Activated CD4-positive, alpha-beta T cell treated with anti-CD3 and anti-CD28 coated beads for 48 hours (primary cell): ENCODE measurements at places on chromosomes 5 and 9.
A peak's percentile ranks its signal among the peaks of the same experiment; 100 is the strongest.

GRCh38 chr5:172835290-172835993 lies 1.4 kb downstream of the ERGIC1 start:
- no peak for DNase-seq

GRCh38 chr5:141714542-141715310 lies 32.7 kb upstream of the ARAP3 start:
- DNase-seq = no peak

GRCh38 chr9:82010711-82011110 lies 22.1 kb downstream of the SPATA31D1 start:
- no peak for DNase-seq

- DNase-seq = peak; percentile 62
Observed at GRCh38 chr5:157575381-157576020, at the start of gene ADAM19. TSS of gene ADAM19 (minus strand) at chr5:157575775. CDS start at chr5:157575696, 79 bp downstream.

DNA sequence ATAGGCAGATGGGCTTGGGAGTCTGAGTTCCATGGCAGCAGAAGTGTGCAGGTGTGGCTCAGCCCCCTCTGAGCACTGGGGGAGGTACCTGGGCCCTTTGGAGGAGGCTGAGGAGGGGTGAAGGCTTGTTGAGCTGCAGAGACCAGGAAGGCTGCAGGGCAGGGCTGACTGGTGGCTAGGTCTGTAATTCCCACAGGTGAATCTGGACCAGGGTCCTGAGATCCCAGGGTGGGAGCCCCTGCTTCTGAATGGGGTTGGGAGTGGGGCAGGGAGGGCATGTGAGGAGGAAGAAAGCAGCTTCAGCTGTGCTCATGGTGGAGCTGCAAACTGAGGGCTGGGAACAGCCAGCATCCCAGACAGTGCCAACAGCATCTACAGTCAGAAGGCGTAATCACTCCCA lies 111.1 kb downstream of the CACNA1B start:
- no peak for DNase-seq

DNA sequence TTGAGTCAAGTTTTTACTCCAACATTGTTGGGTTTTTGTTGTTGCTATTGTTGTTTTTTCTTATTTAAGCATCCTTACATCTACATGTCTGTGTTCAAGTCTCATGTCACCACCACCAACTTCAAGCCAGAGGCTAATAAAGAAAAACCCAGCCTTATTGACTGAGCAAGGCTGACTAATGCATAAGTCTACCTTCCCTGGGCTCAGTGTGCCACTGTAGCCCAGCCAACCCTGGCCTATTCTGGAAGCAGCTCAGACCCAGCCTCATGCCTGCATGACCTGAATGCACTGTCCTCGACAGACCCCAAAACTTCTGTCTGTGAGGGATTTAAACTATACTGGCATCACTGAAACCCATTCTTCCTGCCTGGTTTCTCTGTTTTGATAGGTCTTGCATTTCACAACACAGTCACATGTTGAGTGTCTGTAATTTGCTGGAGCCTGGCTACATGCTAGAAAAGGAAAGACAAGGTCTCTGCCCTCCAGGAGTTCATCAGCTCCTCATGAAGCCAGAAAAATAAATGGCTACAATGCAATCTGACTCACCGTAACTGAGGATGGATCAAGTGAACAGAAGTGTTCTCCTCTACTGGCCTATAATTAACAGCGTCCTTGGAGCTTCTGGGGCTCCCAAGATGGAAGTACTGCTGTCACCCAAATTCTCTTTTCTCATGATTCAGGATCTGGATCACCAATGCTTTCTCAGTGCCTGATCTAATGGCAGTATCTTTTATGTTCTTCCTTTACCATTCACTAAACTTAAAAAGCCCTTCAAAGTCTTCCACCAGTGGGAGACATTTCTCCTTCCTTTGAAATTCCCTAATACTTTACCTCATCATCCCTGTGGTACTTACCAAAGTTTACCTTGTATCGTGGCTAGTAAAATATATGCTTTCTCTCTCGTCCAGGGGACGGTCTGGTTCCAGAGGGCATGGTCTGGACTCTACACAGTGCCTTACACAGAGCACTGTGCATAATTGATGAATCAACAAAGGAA lies 103.9 kb upstream of the IFNE start:
- no peak for DNase-seq

- DNase-seq = no peak
Observed at GRCh38 chr5:88094403-88094802, 174.2 kb downstream of the TMEM161B start.

GRCh38 chr5:150082889-150083288 lies 3.5 kb downstream of the CSF1R start:
- DNase-seq = no peak

DNA sequence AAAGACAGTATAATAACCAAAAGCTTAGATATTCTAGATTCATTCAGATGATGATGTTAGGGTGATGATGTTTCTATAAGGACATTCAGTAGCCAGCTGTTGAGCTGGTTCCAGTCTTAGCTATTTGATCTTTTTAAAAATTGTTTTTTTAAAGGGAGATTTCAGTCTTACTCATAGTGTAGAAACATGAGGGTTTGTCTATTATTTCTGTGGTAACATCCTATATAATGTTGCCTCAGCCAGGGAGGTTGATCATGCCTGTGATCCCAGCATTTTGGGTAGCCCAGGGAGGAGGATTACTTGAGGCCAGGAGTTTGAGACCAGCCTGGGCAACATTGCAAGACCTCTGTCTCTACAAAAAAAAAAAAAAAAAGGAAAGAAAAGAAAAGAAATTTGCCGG lies 167.8 kb downstream of the DOCK2 start:
- no peak for DNase-seq

DNA sequence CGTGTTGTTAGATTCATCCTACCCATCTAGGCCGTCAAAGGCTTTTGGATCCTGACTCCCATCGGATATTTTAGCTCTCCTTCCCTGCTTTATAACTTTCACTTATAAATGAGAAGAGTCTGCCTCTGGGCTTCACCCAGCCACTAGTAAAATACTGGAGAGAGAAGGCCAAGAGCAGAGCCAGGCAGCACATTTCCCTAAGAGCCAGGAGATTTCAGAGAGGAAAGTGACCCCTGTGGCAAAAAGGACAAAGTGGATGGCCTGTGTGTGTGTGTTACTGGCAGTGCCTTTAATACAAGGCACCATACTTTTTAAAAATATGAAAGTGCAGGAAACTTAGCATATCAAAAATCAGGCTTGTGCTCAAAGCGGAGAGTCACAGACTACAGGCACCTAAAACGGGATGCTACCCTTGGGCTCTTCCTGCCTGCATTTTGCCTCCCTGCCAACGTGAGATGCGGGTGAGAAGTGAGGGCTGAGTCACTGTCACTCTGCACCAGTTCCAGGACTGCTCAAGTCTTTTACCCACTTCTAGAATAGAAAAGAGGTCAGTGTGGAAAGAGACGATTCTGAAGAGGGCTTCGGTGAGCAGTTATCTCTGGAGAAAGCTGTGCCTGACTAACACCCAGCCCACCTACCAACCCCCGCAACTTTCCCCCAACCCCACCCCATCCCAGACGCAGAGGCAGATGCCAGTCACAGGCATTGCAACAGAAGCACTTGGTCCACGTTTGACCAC lies 15.9 kb downstream of the NFIL3 start:
- DNase-seq = no peak

DNA sequence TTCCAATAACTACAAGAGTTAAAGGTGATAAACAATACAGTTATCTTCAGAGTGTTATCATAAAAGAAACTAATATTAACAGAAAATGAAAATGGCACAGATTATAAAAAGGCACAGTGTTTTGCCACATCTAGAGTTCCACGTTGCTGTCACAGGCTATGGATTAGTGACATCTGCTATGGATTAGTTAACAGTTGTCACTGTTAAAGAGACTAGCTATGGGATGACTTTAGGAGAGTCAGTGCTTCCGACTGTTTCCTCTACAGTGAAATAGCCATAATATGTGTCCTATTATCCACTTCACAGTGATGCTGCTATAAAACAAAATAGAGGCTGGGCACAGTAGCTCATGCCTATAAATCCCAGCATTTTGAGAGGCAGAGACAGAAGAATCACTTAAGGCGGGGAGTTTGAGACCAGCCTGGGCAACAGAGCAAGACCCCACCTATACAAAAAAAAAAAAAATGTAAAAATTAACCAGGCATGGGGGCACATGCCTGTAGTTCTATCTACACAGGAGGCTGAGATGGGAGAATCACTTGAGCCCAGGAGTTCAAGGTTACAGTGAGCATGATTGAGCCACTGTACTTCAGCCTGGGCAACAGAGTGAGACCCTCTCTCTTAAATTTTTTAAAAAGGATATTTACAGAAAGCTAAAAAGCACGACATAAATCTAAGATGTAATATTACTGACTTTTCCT lies 19.7 kb downstream of the MAPKAP1 start:
- no peak for DNase-seq

GRCh38 chr9:130793589-130793988 lies 41.5 kb upstream of the ABL1 start:
- no peak for DNase-seq

DNA sequence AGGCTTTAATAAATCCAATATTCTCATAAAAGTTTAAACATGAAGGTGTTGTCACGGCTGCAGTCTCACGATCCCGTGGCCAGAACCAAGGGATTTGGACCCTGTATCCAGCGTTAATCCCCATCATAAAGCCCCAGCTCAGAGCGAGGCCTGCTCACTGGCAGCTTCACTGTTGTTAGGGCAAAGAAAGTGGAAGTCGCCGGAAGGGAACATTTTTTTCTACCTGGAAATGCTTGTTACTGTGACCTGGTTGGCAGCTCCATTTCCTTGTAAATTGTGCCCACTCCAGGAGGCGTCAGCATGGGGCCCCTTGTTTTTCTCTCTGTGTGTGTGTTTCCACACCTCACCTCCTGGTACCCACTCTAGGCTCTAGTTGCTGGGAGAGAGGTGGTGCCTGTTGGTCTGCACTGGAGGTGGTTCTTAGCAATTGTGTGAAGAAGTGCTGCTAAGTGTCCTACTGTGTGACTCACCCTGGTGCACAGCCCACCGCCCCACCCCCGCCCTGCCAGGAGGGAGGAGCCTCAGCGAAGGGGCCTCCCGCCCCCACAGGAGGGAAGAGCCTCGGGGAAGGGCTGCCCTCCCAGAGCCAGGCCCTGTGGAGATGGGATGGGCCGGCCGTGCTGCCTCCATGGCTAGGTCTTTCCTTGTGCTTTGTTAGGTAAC lies 105.1 kb downstream of the EHMT1 start:
- peak; percentile 36 for DNase-seq

- DNase-seq = no peak
Observed at GRCh38 chr9:84815554-84815953, 146.0 kb downstream of the NTRK2 start.

- DNase-seq = no peak
Observed at GRCh38 chr5:109762821-109763220, 73.1 kb downstream of the MAN2A1 start.
